CD4-positive, CD25-positive, alpha-beta regulatory T cell (primary cell): ENCODE measurements at places on chromosomes 3 and 15. TPM values are rescaled to one million over a fixed set of nuclear protein-coding genes. Genes with fewer than 3 reads are reported as not detected.

Gene GPR176
- not detected for polyA plus RNA-seq

Gene GABRB3
- polyA plus RNA-seq: not detected

Gene CLDN18
- polyA plus RNA-seq: not detected

Gene CPLX3
- not detected for polyA plus RNA-seq

Gene PCLAF
- 9.1 TPM for polyA plus RNA-seq
